Activated CD8-positive, alpha-beta T cell treated with anti-CD3 and anti-CD28 coated beads, Interleukin-2, amount 10 ng/mL, durations not matched to agents 7 days and 5 days (primary cell): ENCODE measurements at places on chromosomes 13 and 19.
A peak's percentile ranks its signal among the peaks of the same experiment; 100 is the strongest.

DNA sequence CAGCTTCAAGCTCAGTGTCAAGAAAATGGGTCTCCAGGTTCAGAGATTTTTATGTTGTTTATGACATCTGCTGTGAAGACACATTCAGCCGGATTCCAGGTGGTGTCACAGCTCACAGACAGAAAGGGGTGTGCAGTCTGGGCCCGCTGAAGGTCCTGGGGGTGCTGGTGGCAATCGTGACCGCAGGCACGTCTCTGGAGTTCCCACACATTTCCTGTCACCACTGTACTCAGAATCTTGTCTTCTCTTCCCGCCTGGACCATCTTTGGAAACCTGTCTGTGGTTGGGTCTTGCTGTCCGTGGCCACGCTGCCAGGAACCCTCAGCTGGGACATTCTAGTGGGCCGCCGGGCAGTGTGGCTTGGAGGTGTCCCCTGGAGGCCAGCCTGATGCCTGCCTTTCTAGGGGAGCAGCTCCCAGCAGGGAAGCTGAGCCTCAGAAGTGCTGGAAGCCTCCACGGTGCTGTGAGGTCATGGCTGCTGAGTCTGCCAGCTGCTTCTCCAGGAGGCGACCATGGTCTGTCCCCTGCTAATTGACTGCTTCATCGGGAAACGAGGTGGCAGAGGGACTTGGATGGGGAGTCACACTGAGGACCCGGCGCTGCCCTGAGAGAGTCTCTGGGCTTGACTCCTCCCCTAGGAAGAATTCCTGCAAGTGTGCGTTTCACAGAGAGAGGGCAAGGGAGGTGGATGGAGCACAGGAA is 3.7 kb downstream of the TEX29 start:
- peak; percentile 32 for DNase-seq

GRCh38 chr13:38804061-38804460 is 117.2 kb downstream of the FREM2 start:
- DNase-seq: no peak

DNA sequence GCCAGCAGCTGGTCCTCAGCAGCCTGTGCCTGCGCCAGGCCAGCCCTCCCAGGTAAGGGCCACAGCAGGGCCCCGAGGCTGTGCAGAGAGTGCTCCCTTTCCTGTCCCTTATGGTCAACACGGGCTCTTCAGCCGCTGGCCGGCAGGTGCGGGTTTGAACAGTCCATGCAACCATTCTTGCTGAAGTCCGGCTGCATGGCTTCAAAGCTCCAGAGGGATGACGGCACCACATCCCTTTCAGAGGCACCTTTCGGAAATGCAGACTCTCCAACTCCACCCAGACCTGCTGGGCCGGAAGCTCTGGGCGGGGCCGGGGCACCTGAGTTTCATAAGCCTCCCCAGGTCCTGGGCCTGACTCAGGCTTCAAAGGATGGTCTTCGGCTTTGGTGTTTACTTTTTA is 81.3 kb downstream of the SPACA7 start:
- DNase-seq: no peak

DNA sequence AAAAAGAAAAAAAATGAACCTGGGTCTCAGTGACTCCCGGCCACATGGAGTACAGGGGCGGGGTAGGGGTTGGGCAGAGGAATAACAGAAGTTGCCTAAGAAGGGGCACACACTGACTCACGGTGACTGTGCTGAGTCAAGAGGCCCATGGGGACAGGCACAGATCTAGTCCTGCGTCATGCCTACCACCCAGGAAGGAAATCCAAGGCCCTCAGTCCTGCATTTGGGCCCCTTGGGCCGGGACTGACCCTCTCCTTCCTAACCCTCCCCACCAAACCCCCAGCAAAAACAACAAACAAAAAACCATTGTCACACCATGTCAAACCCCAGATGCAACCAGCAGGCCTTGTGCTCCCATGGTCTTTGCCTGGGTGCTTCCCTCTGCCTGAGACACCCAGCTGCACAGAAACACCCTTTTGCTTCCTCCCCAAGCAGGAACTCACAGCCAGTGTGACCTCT is 9.6 kb upstream of the NOTCH3 start:
- no peak for DNase-seq

- DNase-seq: peak; percentile 69
These were observed 5.3 kb upstream of the HCN2 start for GRCh38 chr19:584240-585001.
